B cell (primary cell): ENCODE measurements at places on chromosomes 4 and X. TPM values are rescaled to one million over a fixed set of nuclear protein-coding genes. Genes with fewer than 3 reads are reported as not detected.

ABCB7 gene
- total RNA-seq: 34.7 and 39.1 TPM in 2 replicates

FGFR3 gene
- not detected in 2 replicates for total RNA-seq

SPANXC gene
- total RNA-seq: not detected in 2 replicates

GRCh38 chrX:85808217-85808616 is 239.1 kb downstream of the CHM start:
- no peak for DNase-seq

IL15 gene
- 6.1 and 7.6 TPM in 2 replicates for total RNA-seq

DNA sequence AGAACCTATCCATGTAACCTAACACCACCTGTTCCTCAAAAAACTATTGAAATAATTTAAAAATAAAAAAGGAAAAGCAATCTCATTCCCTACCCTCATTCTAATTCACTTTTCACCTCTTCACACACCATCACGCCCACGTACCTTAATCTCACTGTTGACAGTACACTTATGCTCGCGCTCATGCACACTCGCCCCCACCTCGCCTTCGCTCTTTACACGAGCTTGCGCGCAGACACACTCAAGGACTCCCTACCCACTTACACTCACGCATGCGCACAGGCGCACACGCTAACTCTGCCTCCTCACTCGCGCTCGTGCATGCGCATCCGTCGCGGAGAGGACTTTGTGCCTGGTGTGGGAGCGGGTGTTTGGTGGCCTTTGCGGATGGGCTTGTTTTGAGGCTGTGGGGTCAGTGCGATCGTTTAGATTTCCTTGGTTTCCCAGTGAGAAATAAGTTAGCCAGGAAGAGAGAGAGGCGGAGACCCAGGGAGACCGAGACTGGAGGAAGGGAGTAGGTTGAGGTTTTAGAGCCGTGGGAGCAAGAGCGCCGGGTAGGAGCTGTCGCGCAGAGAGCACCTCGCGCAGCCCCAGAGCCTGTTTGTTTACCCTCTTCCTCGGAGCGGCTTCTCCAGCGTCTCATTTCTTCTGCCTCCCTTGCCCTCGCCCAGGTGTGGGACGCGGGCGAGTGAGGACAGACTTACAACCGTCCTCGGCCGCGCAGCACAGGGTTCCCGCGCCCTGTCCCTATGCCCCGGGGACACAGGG is 8.1 kb upstream of the GSX2 start:
- peak; percentile 83 for DNase-seq

PABPC4L gene
- total RNA-seq: not detected in 2 replicates

SSX4B gene
- not detected in 2 replicates for total RNA-seq

DGKK gene
- not detected in 2 replicates for total RNA-seq

GRCh38 chr4:88341227-88342192 is 37.1 kb upstream of the HERC6 start:
- no peak for DNase-seq

CXCL13 gene
- not detected in 2 replicates for total RNA-seq

DNA sequence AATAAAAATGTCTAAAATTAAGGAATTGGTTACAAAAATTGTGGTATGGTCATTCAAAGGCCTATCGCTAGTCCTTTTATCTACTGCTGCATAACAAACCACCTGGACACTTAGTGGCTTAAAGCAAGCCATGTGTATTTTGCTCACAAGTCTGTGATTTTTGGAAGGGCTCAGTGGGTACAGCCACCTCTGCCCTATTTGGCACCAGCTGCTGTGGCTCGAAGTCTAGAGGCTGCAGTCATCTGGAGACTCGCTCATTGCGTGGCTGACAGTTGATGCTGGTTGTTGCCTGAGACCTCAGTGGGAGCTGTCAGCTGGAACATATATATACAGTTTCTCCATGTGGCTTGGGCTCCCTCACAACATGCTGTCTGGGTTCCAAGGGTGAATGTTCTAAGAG is 60.8 kb upstream of the MID1 start:
- no peak for DNase-seq

DNA sequence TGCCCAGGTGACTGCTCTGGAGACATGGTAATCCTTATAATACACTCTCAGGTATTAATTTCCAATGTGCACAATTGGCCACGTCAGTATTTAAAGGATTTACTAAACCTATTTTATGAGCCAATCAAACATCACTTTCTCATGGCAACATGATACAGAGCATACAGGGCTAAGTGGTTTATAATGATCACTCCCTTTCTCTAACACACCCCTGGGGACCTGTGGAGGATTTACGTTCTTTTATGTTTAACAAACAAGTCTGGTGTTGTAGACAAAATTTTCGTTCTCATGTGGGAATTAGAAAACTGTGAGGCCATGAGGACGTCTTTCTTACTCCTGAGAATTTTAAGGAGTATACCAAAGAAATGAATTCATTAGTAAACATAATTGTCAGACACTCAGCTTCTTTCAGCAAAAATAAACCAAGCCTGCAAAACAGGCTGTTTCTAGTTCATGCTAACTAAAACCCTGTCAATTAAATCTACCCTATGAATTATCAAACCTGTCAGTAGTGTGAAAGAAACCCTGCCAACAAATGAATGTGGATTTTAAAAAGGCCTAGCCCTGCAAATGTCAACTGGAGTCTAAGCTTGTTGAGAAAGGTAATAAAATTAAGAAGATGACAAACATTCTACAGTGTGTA is 155.8 kb downstream of the PDGFC start:
- no peak for DNase-seq

GRCh38 chr4:1494416-1495315 is 88.4 kb upstream of the NKX1-1 start:
- DNase-seq: no peak

DNA sequence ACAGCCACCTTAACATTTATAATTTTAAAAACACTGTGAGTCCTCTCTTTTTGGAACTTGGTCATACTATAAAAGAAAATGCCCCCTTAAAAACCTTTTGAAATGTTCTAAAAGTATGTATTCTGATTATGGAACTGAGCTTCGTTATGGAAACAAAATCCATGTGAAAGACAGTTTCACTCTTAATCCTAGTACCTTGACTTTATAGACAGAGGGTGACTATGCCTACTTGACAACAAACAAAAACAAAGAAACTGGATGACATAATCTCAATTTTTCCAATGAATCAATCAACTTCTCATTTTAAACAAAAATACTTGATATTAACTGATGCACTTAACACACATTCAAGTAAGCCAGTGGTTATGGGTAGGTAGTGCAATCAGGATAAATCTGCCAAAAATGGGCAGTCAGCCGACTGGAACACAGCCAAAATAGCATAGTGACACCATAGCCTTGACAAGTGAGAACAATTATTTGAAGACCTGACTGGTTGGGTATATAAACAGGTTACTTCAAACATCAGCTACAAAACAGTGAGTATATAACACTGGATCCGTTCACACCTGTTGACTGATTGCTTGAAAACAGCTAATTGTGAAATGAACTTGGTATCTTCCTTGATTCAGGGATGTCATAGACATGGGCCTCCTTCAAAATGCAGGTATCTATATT is 265.5 kb downstream of the PPP3CA start:
- DNase-seq: no peak

MMGT1 gene
- 24.4 and 25.1 TPM in 2 replicates for total RNA-seq

GRCh38 chr4:161554372-161554990 is 609.3 kb downstream of the FSTL5 start:
- no peak for DNase-seq
